ENCODE measurements at places on chromosomes 5 and 9.

DNA sequence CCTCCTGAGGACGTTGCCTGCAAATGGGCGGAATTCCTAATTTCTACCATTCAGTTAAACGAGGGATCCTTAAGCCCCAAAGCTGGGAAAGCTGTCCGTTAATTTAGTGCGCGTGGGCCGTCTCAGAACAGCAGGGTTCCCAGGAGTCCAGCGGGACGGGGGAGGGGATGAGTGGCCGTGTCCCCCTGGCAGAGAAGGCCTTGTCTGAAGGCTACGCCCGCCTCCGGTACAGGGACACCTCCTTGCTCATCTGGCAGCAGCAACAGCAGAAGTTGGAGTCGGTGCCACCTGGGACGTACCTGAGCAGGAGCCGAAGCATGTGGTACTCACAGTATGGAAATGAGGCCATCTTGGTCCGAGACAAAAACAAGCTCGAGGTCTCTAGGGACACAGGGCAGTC, 1.3 kb downstream of the BRD3OS start:
- no peak for DNase-seq

GRCh38 chr9:121743441-121744001, 92.1 kb downstream of the DAB2IP start:
- DNase-seq: peak; percentile 51

DNA sequence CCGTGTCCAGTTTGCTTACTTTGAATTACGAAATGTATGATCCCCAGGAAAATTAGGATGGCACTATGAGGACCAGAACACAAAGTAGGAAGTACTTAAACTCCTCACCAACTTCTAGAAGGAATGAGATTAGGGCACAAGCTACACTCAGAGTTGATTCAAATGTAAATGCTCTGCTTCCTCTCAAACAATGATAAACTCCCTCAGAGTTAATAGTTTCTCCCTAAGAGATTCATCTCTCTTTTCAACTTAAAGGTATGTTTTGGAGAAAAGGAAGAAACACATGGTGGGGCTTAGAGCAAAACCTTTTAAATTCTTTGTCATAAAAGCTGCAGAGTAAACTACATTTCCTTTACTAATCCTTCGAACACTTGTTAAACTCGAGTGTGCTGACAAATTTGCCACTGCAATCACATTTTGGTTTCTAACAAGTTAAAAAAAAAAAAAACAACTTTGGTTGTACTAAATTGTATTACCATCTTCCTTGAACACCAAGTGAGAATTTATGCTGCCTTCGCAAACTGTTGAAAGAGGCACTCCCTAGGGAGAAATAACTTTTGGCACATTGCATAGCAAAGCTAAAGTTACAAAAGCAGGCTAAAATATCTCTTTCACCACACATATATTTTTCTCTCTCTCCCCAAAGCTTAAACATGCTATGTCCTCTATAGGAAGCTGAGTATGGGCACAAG, 66.6 kb downstream of the DENND1A start:
- no peak for DNase-seq

GRCh38 chr5:63987053-63987452, 24.8 kb upstream of the HTR1A start:
- DNase-seq: no peak

- no peak for DNase-seq
Measured at GRCh38 chr5:128669803-128670202, 131.8 kb upstream of the FBN2 start.

Measured in NCI-H1092 (cell line).